Germinal center (tissue), 1 donor: ENCODE measurements at places on chromosomes 11 and 22.

DNA sequence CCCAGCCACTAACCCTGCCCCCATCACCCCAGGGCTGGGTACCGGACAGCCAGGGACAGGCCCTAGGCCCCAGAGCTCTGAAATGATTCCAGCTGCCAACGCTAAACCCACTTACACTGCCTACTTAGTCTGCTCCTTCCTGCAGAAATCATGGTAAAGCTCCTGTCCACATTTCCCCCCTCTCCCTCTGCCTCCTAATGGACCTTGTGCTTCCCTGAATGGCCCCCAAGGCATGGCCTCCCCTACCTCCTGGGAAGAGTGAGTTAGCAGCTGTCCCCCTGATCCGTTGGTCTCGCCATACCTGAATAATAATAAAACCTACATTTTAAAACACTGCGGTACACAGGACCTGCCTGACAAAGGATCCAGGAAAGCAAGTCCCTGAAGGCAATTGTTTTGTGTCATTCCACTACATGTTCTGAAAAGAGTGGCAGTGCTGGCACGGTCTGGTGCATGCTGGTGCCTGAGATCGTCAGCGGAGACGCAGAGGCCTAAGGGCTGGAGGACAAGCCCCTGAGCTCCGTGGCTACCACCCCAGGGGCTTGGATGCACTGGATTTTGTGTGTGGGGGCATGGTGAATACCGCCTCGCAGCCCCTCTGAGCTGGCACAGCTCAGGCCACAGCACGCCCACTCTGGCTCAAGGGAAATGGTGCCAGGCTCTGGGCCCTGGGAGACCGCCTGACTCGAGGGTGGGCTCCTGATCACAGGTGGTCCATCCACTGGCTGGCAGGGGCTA, 186.3 kb downstream of the CTTN start:
- DNase-seq: no peak

- no peak for DNase-seq
These were observed 18.7 kb upstream of the GNB1L start for GRCh38 chr22:19873138-19873959.

DNA sequence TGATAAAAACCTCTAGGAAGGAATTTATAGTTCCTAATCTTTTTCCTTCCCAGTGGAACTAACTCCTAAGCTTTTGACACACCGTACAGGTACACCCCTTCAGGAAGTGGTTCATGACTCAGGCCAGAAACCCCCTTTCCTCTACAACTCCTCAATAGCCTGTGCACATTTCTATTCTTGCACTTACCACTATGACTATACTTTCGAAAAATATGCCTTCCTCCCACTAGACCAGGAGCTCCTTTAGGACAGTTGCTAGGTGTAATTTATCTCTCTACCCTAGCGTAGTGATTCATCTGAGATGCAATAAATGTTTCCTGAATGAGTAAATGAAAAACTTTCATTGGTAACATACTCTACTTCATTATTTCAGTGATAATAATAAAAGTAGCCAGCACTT, 14.5 kb downstream of the MAP6 start:
- no peak for DNase-seq

GRCh38 chr11:64007629-64008282, 21.5 kb downstream of the OTUB1 start:
- DNase-seq: no peak

DNA sequence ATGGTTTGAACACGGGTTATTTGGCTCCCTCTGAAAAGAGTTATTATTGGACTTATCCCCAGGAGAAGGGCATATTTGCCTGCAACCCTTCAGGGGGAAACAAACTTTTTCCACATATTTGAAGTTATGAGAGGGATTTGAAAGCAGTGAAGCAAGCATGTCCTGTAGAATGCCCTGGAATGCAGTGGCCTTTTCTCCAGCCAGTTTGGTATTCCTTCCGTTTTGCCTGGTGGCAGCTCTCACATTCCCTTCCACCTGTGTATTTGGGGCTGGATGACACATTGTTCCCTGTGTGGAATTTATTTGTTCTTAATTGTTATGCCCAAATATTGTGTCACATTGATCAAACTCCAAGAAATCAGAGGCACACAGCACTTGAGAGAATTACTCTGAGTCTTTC, 59.0 kb downstream of the OSBP2 start:
- DNase-seq: no peak

GRCh38 chr22:41290262-41291221, 4.6 kb upstream of the RANGAP1 start:
- no peak for DNase-seq

GRCh38 chr11:125552927-125553326, 16.4 kb upstream of the EI24 start:
- no peak for DNase-seq

- no peak for DNase-seq
These were observed 26.6 kb downstream of the BCR start for GRCh38 chr22:23206915-23207314.

DNA sequence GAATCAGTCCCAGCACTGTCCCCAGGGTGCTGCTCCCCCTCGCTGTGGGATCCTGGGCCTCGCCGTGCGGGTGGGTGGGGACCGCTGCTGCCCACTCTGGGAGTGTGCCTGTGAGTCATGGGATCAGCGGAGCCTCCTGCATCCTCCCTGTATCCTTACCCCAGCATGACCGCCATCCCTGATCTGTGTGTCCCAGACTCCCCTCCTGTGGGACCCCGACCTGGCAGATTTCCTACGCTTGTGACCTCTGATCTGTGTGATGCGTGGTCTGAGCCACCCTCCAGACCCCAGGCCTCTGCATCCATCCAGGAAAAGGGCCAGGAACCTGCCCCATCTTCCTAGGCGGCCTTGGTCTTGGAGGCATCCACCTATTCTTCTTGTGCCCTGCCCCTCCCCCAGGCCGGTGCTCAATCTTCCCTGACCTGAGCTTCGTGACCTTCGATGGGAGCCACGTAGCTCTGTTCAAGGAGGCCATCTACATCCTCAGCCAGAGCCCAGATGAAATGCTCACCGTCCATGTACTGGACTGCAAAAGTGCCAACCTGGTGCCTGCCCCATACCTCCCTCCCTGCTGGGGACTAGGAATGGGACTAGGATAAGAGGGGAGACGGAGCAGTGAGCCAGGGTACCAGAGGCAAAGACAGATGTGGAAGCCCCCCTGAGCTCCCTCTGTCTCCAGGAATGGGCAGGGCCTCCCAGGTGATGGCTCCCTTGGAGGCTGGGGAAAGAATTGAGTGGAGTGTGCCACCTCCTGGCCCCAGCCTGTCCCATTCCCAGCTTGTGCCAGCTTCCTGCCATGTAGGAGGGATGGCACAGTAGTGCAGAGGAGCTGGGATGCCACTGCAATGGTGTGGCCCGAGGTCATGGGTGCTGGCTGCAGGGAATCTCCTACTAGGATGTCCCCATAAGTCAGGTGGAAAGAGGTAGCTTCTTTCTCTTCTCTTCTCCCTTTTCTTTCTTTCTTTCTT, 65.4 kb downstream of the OTOG start:
- DNase-seq: no peak

GRCh38 chr11:62264004-62264403, 6.0 kb upstream of the SCGB2A2 start:
- DNase-seq: no peak

- no peak for DNase-seq
These were observed 72.2 kb upstream of the RCN1 start for GRCh38 chr11:32018672-32019071.

- DNase-seq: no peak
These were observed 1462.3 kb downstream of the BRD1 start for GRCh38 chr22:48365386-48365785.

GRCh38 chr11:924406-925157, 1.1 kb upstream of the AP2A2 start:
- DNase-seq: no peak

DNA sequence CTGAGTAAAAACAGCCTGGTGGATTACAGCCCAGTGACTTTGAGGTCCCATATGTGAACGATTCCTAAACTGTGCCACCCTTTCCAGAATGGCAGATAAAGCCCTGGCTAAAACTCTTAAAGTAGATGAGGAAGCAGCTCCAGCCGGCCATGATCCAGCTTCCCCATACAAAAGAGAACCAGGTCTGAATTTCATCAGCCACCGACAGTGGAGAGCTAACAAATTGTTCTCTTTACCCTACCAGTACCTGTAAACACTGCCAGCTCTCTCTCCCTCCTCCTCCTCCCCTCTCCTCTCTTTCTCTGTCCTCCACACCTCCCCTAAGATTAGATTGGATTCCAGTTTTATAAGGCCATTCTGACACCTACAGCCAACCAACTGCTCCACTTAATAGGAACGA, 176.9 kb downstream of the DSCAML1 start:
- DNase-seq: no peak

- no peak for DNase-seq
These were observed 9.5 kb upstream of the OSBP2 start for GRCh38 chr22:30685178-30685577.
